ENCODE measurements at places on chromosomes 11 and 22. TPM values are rescaled to one million over a fixed set of nuclear protein-coding genes. Genes with fewer than 3 reads are reported as not detected.

MRGPRE gene
- total RNA-seq = not detected

OR8H1 gene
- not detected for total RNA-seq

CDHR5 gene
- not detected for total RNA-seq

APOL1 gene
- total RNA-seq = 3.6 TPM

SHANK2 gene
- total RNA-seq = 0.19 TPM

TOLLIP gene
- 34.8 TPM for total RNA-seq

AAMDC gene
- 24.5 TPM for total RNA-seq

C1QTNF5 gene
- 111 TPM for total RNA-seq

All from vein endothelial cell (primary cell).